Liver (tissue), 10 donors: ENCODE measurements at places on chromosomes 3 and 15.
A peak's percentile ranks its signal among the peaks of the same experiment; 100 is the strongest.

GRCh38 chr3:53999725-54000124 lies 108.1 kb upstream of the SELENOK start:
- H3K27me3 ChIP-seq = no peaks in the 10 kb centered on the region
- no peaks in the 10 kb centered on the region for H3K36me3 ChIP-seq
- H3K27ac ChIP-seq = no peak overlapping the region
- peaks cover 17% of the 10 kb centered on the region for H3K4me1 ChIP-seq
- DNase-seq = no peak

GRCh38 chr3:79329154-79329553 lies 438.6 kb downstream of the ROBO1 start:
- no peaks in the 10 kb centered on the region for H3K27me3 ChIP-seq
- no peak overlapping the region for H3K27ac ChIP-seq
- no peak for DNase-seq
- no peak overlapping the region for H3K4me3 ChIP-seq
- no peaks in the 10 kb centered on the region for H3K4me1 ChIP-seq

DNA sequence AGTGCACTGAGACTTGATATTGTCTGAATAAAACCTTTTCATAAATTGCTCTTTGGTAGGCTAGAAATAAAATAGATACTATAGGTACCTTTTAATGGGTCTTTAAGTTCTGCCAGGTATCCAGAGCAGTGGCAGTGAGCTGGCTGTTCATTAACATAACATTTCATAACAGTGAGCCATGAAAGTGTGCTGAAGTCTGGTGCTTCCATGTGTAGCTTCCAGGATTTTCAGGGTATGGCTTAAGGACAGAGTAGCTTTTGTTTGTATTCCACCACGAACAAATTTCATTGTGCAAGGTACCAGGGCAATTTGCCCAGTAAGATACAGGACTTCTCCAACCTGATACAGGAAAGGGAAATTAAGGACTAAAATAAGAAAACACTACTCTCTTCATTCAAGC lies 124.7 kb upstream of the NANOGP8 start:
- H3K27ac ChIP-seq = no peak overlapping the region
- no peaks in the 10 kb centered on the region for H3K36me3 ChIP-seq
- peaks cover 5% of the 10 kb centered on the region for H3K4me1 ChIP-seq
- H3K4me3 ChIP-seq = peak overlapping the region; percentile 6
- H3K27me3 ChIP-seq = no peaks in the 10 kb centered on the region

DNA sequence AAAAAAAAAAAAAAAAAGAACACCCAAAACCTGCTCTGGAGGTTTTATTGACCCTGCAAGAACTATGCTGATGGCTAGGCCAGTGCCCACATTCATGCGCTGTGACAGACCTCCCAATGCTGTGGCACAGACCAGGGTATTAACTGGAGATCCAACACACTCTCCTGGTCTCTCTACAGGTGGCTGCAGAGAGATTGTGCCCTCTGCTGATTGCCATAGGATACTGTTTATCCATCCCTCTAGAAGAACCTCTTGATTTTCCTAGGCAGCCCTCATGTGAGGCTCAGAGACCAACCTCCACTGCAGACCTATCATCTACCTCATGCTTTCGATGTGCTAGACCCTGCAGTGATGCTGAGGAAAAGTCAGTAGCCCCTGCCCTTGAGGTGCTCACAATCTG lies 125.5 kb upstream of the TRIM42 start:
- H3K4me1 ChIP-seq = no peaks in the 10 kb centered on the region
- H3K27me3 ChIP-seq = no peaks in the 10 kb centered on the region
- DNase-seq = no peak
- no peak overlapping the region for H3K4me3 ChIP-seq
- no peak overlapping the region for H3K27ac ChIP-seq

- no peaks in the 10 kb centered on the region for H3K4me1 ChIP-seq
- H3K4me3 ChIP-seq = no peak overlapping the region
- no peak overlapping the region for H3K27ac ChIP-seq
- no peak for DNase-seq
Observed at GRCh38 chr3:191303596-191303995, 25.6 kb upstream of the CCDC50 start.

GRCh38 chr3:182058488-182058887 lies 346.8 kb downstream of the SOX2 start:
- no peaks in the 10 kb centered on the region for H3K4me1 ChIP-seq
- no peaks in the 10 kb centered on the region for H3K27me3 ChIP-seq
- H3K36me3 ChIP-seq = no peaks in the 10 kb centered on the region
- no peak for DNase-seq
- no peak overlapping the region for H3K4me3 ChIP-seq
